ENCODE measurements at places on chromosomes 2 and 18.

DNA sequence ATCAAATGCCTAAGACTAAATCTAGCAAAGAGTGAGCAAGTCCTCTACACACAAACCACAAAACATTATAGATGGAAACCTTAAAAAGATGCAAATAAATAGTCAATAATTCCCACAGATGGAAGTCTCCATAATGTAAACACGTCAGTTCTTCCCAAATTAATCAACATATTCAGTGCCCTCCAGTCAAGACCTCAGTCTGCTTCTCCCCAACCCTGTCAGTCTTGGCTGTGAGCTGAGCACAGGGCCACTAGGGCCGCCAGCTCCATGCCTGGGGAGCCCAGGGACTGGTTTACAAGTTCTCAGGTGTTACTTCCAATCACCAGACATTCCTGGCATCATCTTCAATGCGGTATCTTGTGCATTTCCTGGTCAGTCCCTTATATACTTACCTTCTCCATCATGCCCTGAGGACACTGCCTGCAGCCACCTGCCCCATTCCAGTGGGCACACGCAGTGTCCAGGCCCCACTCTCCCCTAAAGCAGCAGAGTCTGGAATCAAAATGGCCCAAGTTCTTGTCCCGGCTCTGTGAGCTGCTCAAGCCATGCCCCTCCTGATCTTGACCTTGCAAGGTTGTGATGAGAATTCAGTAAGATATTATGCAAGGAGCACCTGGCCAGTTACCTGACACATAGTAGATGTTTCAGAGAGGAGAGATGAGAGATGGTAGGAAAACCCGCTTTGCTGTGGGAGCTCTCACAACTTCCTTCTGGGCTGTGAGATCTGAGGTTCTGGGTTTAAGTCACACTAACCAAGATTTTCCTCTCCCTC lies 207.9 kb upstream of the RAB6C start:
- no peak for DNase-seq

DNA sequence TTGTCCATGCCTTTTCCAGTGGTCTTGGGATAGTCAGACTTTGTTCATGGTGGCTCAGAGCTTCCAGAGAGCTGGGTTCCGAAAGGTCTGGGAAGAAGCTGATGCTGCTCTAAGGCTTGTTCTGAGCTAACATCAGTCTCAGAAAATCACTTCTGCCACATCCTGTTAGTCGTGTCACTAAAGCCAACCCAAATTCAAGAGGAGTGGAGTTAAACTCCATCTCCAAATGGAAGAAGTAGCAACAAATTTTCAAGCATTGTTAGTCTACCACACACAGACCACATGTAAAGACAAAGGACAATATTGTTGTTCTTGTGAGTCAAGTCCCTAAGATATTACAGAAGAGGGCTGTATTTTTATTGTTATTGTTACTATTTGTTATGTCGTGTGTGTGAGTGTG lies 77.8 kb downstream of the PID1 start:
- DNase-seq = no peak

DNA sequence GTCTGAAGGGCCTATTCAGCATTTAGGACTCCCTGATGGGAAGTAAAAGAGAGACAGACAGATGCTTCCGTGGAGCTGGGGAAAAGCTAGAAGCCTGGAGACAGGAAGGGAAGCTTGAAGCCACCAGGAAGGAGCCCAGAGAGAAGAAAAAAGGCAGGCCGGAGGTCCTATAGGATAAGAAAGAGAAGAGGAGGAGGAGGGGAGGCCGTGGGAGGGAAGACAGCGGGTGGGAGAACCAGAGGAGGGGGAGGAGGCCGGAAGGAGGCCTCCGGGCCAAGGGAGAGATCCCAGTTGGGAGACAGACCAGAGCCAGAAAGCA lies 107.1 kb upstream of the PKDCC start:
- DNase-seq = no peak

DNA sequence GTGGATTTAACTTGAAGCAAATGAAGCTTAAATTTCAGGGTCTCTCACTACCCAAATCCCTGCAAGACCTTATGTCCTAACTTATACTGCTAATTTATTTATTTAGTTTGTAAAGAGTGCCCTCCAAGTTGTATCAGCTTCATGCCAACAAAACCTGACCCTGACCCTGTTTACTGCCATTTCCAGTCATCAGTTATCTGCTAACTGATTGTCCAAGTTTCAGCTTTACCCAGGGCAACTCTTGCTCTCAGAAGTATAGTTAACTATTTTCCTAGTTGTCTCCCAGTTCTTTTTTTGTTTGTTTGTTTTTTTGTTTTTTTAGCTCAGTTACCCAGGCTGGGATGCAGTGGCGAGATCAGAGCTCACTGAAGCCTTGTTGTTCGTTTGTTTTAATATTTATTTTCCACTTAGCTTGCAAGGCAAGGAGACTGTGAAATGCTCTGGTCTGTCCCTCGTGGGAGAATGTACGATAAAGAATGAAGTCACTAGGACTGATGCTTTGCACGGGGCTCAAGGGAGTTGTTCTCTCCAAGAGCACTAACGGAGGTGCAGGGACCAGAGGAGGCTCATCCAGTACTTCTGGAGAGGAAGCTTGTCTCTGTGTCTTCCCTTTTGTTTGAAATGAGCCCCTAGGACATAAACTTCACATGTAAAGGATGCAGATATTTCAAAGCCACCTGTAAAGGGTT lies 35.3 kb downstream of the MYOM1 start:
- DNase-seq = no peak

- DNase-seq = no peak
These were observed 85.3 kb downstream of the C1QL2 start for GRCh38 chr2:119073213-119073612.
